ENCODE measurements at places on chromosomes 12 and 14. TPM values are rescaled to one million over a fixed set of nuclear protein-coding genes. Genes with fewer than 3 reads are reported as not detected.

GRCh38 chr14:51776102-51776894, 84.1 kb upstream of the GNG2 start:
- peak; percentile 80 for DNase-seq

DNA sequence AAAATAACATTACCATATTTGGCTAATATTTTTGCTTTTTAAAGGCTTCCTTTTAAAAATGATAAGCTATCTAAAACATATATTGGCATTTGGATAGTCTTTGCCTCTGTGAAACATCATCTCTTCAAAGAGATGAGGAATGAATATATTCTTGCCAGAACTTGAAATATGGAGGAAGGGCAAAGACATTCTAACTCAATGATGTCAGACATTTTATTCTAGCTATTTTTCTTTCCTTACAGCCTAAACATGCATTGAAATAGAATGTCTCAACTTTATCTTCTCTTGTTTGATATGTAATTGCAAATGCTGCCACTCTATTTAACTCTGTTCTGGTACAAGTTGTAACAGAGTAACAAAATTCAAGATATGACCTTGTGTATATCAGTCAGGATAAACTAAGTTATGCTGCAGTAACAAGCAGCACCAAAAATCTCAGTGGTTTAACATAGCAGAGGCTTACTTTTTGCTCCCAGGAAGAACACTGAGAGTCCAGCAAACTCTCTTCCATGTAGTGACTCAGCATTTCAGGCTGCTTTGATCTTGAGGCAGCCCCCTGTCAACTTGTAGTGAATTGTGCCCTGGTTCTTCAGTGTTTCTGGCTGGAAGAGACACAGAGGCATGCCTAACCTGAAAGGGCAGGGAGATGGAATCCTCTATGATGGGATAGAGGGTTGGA, 11.0 kb downstream of the IRAK3 start:
- DNase-seq = no peak

DNA sequence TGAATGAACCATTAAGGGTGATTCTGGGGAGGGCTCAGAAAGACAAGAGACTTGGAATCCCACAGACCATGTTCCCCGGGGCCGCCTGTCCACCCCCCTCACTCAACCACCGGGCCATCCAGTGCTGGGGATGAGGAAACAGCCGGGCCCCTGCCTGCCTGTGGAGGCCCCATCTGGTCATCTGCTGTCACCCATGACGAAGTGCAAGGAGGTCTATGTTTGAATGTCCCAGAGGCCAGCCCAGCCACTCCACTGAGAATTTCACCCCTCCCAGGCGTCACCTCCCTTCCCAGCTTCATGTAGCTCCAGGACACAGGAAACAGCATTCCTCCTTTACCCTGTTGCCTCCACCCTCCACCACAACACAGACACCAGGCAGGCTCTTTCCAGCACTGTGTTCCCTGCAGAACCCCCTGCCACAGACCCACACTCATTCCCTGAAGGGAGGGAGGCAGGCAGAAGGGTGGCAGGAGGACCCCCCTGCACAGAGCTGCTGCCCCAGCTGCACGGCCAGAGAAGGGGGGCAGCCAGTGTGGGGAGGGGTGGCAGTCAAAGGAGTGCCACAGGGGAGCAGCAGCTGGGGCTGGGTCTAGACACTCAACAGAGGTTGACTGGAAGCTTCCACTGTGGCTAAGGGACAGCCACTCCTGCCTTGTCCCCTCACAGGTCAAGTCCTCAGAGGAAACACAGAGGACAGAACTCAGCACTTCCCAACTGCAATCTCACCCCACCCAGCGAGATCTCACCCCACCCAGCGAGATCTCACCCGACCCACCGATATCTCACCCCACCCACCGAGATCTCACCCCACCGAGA, 50.3 kb upstream of the PPP2R5C start:
- DNase-seq = no peak

DNA sequence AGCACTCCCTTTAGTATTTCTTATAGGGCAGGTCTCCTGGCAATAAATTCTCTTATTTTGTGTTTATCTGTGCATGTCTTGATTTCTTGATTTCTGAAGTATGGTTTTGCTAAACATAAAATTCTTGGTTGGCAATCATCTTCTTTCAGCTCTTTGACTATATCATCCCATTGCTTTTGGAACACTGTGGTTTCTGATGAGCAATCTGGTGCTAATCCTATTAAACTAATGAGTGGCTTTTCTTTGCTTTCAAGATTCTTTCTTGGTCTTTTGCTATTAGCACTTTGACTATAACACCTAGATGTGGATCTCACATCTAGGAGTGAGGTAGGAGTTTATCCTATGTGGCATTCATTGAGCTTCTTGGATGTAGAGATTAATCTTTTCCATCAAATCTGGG, 120.7 kb upstream of the MED13L start:
- DNase-seq = no peak

DNA sequence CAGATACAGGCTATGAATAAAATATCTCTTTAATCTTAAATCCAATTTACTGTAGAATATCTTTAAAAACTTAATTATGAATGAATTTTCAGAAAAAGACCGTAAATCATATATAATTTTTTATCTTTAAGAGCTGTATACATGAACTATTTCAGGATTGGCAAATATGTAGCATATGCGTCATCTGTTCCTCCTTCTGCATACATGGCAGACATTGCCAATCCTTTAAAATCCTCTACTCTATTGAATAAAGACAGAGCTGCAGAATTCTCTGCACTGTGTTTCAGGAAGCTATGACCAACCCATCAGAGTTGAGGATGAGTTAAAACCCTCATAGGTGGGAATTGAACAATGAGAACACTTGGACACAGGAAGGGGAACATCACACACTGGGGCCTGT, 279.0 kb downstream of the TMEM117 start:
- DNase-seq = no peak

- DNase-seq = no peak
Observed at GRCh38 chr12:121883315-121883660, 5.3 kb upstream of the PSMD9 start.

DNA sequence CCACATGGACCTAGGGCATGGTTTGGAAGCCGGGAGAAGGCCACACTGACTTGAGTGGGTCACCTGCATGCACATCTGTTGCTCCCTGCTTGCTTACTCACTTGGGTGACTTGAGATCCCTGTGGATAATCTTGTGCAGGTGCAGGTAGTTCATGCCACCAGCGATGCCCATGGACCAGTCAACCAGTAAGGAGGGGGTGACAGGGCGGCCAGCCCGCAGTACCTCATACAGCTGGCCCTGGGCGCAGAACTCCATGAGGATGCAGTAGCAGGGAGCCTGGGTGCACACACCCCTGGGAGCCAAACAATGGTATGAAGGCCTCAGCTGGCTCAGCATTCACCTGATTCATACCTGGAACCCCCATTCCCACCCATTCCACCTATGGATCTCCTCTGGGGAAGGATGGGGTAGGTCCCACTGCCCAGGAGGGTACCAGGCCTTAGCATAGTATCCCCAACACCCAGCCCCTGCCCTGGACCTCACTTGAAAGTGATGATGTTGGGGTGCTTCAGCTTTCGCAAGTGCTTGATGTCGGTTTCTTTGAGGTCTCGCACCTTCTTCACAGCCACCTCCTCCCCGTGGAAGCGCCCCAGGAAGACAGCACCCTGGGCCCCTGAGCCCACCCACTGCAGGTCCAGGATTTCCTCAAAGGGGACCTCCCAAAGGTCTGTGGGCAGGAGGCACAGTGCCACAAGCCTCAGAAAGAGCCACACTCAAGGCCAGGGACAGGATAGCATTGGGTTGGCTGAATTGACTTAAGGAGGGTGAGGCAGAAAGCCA, 13.1 kb downstream of the MAP3K12 start:
- no peak for DNase-seq

DNA sequence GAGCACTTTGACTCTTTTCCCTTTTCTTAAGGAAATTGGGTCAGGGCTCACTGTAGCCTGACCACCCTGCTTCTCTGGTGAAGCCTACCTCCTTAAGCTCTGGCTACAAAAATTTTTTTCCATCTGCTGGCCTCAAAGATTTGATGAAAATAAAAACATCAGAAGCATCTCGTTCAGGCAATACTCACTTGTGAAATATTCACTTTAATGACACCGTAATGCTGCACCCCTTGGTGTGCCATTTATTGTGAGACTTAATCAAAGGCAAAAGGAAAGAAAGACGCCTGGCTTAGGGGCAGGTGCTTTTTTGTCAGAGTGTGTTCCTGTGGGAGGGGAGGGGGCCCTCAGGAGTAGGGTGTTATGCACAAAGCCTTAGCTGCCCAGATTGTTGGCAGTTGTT, 155.0 kb upstream of the TMPO start:
- no peak for DNase-seq

- no peak for DNase-seq
Observed at GRCh38 chr12:48292040-48292439, 58.7 kb downstream of the ZNF641 start.

DNA sequence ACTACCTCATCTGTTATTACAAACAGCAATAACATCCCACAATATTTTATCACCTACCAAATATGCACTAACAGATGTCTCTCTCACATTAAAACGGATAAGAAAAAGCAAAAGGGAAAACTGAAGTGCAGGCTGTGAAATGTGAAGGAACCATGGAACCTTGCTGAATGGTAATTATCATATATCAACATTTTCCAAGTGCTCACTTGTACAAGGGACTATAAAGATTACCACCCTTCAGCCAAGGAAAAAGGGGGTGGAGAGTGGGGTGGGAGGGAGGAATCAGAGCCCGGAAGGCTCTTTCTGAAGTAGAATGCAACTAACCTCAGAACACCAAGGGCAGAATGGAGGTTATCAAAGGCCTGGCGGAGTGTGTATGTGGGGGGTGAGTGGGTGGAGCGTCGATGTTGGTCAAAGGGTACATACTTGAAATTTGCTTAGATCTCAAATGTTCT, 1.2 kb downstream of the SNX6 start:
- peak; percentile 27 for DNase-seq

DNA sequence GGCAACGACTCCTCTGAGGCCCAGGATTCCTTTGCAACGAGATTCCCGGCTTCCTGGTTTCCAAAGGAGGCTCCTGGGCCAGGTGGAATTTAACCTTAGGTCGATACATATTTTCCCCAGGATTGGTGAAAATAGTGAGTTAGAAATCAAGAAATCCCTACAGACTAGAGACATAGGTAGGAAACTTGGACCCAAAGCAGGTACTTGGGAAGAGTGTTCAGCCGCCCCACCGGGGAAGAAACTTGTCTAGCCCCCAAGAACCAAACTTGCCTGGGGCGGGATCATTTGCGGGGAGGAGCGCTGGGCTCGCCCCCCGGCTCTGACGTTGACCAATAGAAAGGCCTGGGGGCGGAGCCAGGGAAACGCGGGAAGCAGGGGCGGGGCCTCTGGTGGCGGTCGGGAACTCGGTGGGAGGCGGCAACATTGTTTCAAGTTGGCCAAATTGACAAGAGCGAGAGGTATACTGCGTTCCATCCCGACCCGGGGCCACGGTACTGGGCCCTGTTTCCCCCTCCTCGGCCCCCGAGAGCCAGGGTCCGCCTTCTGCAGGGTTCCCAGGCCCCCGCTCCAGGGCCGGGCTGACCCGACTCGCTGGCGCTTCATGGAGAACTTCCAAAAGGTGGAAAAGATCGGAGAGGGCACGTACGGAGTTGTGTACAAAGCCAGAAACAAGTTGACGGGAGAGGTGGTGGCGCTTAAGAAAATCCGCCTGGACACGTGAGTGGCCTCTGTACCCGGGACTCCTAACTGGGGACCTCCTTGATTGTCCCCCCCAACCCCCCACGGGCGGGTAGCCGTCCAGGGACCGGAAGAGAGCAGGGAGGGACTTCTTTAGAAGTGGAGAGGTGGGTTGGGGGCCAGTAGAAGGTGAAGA, at the start of gene CDK2:
Gene CDK2 (plus strand): TSS at position 423 of the 874 bp plus-strand sequence. CDS start 179 bp downstream, at position 602.
- DNase-seq = peak; percentile 96

DNA sequence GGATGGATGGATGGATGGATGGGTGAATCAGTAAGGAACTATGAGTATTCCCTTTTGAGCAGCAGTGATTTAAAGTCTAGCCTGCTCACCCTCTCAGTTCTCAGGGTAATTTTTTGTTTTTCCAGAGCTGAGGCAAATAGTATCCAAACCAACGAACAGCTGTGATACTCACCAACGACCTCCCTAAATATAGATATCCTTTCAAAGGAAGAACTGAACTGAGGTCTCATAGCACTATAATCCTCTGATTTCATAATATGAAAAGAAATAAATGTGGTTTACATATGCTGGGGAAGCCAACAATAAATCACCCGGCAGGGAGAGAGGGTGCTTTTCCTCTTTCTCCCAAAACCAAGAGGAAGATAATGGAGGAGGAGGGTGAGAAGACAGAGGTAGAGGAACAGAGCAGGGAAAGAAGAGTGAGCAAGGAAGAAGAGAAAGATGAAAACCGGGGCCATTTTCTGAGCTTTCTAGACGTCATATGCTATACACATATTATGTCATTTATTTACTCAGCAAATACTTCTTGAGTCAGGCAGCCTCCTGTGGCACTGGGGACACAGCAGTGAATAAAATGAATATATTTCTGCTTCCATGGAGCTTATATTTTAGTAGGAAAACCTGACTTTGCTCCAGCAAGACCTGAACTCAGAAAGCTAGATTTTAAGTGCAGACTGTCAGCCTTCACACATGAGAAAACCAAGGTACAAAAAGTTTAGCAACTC, 710.7 kb upstream of the TBX3 start:
- DNase-seq = peak; percentile 24

DNA sequence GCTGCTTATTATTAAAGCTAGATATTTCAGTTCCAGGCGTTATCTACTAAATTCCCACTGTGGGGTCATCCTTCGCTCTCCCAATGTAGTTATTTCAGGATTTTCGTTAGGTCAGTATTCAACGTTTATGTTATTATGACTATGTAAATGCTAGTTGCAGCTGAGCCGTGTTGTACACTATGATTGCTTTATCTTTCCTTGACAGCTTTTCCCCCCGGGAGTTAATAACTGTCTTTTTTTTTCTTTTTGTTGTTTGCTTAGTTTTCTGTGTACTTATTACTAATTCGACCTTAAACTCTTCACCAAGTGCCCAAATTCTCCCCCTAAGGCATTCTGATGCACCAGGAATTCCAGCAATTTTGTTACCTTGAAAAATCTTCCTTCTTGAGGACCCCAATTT, 48.5 kb downstream of the SUDS3 start:
- DNase-seq = no peak

DNA sequence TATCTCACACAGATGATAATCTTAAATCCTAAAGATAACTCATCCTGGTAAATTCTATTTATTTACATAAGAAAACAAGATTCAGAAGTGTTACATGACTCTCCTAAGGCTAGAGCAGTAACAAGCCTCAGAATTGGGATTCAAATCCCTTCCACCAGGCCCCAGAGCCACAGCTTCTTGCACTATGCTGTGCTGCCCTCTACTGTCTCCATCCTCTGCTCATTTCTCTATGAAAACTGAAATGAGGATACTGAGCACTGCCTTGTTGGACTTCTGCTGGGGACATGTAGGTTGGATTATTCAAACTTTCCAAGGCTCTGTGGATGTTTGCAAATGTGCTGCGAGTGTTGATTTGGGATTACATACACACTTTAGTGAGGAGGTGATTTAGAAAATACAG, 23.5 kb upstream of the C12orf50 start:
- DNase-seq = peak; percentile 60

GRCh38 chr12:6827982-6828780, at the start of gene P3H3:
Gene P3H3 (plus strand): TSS chr12:6828407. CDS start chr12:6828441, 34 bp downstream.
- peak; percentile 76 for DNase-seq

Gene KIF21A
- polyA plus RNA-seq = 1.1 TPM

Gene C12orf75
- polyA plus RNA-seq = 607 TPM

Gene PRH2
- polyA plus RNA-seq = 0.53 TPM

Gene ERG28
- 21.4 TPM for polyA plus RNA-seq

Gene NUAK1
- 13.4 TPM for polyA plus RNA-seq

Gene NPAS3
- polyA plus RNA-seq = not detected

Gene CACNA1C
- 4.9 TPM for polyA plus RNA-seq

Measured in GM23248 (cell line).